HTR-8/SVneo (cell line): ENCODE measurements at places on chromosomes 12 and 14.

DNA sequence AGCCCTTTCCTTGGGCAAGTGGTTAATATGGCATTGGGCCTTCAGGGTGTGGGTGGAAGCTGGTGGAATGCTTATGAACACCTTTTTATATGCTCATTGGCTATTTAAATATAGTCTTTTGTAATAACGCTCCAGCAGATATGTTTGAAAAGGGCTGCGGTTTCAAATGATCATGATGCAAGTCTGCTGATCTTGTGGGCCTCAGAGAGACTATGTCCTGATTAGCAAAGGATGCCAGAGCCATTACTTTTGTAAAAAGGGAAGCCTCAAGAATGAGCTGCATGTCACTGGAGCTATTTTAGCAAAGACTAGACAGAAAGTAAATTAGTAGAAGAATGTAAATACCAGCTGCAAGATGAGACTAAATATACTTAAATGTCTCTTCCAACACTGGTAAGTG is 200.5 kb downstream of the GXYLT1 start:
- no peak for DNase-seq

DNA sequence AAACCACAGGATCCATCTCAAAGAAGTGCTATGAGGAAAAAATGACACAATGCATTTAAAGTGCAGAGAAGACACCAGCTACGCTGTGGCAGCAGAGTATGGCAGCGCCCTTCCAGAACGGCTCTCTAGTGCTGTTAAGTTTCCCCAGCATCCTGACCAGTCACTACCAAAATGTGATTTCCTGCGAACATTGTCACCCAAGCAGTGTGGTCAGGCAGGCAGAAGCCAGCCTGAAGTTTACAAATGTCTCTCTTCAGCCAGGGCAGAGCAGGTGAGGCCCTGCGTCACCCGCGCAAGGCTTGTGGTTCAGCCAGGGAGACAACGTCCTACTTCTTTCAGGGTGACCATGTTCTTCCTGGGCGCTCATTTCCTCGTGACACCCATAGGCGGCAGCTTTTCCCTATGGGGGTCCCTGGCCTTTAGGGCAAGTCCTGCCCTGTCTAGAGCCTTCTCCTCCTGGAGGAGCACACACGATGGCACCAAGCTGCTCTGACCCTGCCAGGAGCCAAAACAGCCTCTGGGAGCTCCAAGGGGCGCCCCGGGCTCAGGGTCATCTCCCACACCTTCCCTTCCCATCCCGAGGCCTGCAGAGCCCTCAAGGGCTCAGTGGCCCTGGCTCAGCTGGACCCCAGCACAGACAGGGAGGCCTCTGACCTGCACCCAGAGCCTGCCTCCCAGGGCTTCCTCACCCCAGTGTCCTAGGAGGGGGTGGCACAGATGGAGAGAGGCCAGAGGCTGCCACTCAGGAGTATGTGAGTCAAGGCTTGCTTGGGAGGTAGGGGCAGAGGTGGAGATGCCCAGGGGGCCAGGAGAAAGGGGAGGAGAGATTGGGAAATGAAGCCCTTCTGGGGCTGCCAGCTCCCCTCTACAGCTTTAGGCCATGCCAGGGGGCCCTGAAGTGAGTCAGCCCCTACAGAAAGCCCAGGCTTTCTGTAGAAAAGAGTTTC is 41.9 kb downstream of the PSMA6 start:
- no peak for DNase-seq

DNA sequence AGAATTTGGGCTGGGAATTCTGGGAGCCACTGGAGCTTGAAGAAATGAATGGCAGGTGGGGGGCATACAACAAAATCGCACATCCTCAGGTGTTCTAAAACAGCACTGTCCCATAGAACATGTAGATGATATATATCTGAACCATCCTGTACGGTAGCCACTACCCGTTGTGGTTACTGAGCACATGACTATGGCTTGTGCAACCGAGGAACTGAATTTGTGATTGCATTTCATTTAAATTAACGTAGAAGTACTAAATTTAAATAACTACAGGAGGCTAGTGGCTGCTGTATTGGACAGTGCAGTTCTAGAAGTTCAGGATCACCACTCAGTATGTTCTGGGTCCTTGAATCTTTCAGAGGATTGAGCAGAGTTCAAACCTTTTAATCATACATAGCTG is 172.4 kb downstream of the PHETA1 start:
- no peak for DNase-seq

DNA sequence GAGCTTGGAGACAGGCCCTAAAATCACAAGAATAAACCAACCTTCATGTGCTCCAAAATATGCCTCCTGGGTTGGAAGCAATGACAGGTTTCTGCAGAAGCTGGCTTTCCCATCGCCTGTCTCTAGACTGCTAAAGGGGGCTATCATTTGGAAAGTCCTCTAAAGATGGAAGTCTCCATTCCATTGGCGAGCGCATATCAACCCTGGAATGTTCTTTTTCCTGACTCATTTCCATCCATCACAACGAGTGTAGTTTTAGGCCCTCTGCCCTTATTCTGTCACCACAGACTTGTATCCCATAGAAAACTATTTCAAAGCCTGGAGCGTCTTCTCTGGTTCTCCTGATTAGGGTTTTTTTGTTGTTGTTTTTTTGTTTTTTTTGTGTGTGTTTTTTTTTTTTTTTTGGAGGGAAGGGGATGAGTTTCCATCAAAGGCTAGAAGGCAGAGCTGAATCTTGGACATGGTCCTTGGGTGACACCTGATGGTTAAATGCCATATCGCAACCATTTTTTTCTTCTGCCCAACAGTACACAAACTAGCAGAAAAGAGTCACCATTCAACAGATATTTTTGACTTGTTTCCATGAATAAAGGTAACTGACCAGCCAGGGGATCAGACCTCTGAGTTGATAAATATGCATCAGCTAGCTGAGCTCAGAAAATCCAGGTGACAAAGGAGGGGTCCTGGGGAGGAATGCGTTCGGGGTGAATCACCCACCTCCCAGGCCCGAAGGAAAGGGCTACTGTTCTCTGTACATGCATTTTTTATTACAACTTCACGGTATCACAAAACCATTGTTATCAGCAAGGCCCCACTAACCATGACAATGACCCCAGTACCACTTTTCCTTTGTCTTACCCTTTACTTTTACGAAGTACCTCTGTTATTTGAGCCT is 40.5 kb downstream of the KCNA5 start:
- DNase-seq = peak; percentile 66

DNA sequence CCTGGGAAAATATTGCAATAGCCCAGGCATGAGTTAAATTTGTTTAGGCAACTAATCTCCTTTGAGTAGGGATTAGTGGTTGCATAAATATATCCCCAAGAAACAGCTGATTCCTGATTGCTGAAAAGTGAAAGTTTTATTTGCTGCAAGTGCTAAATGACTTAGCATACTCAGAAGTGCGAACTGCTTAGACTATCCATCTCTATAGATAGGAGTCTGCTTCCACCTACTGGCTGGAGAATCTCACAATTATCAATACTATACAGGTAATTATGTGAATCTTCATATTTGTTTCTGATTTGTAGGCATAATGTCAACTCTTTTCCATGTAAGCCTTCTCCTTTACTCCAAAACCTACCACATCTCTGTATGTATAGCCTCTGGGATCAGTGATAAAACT is 12.0 kb upstream of the SLCO1B3 start:
- no peak for DNase-seq

DNA sequence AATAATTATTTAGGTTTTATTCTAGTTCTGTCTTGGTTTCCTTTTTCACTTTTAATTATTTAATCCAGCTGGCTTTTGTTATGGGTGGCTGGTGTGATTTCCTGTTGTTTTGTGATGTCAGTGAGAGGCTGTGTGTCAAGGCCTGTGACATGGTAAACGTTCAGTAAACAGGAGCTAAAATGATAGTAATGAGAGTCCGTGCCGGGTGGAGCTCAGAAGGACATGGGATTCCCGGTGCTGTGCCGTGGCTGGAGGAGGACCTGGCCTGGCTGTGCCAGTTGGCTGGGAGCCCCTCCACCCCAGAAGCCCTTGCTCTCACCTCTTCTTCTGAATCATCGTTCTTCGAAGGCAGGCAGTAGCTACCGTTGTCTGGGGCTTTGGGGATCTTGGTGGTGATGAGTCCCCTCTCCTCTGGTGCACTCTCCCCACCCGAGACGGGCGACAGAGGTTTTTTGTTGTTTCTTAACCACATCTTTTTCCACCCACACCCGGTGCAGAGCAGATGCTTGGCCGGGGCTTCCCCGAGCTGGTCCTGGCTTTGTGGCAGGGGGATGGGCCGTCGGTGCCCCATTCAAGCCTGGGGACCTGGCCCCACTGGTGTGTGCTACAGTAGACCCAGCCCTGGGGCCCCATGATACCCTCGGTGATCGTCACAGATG is 29.1 kb downstream of the SH2B3 start:
- DNase-seq = no peak

- no peak for DNase-seq
Measured at GRCh38 chr12:124813782-124814181, 49.9 kb downstream of the SCARB1 start.

- DNase-seq = no peak
Measured at GRCh38 chr14:65042731-65043372, 56.2 kb downstream of the FNTB start.

DNA sequence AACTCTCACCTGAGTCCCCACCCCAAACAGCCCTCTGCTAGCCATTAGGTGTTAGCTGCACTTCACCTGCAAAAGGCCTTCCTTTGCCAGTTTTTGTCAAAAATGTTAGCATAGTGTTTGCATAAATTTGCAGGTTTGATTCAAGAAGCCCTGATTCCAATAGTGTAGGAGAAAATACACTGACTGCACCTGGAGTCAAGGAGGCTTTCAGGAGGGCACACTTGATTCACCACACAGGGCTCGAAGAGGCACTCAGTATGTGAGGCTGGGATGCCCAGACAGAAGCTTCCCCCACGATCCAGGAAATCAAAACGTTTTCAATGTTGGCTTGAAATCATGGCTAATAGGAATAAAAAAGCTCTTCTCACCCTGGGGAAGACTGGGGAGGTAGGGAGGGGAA is 40.5 kb upstream of the DDX11 start:
- DNase-seq = no peak

- no peak for DNase-seq
Measured at GRCh38 chr12:29780084-29780483, 3.7 kb downstream of the TMTC1 start.

DNA sequence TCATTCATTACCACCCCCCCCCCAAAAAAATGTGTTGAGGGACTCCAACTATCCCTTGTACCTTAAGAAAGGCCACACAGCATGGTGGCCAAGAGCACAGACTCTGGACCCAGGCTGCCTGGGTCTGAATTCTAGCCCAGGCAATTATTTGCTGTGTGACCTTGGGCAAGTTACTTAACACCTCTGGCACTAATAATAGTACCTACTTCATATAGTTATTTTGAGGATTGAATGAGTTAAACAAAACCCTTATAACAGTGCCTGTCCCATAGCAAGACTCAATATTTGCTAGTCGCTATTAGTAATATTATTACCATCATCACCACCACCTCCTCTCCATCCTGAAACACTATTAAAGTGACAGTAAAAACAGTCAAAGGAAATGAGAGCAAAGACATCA is 37.2 kb downstream of the NT5DC3 start:
- no peak for DNase-seq

DNA sequence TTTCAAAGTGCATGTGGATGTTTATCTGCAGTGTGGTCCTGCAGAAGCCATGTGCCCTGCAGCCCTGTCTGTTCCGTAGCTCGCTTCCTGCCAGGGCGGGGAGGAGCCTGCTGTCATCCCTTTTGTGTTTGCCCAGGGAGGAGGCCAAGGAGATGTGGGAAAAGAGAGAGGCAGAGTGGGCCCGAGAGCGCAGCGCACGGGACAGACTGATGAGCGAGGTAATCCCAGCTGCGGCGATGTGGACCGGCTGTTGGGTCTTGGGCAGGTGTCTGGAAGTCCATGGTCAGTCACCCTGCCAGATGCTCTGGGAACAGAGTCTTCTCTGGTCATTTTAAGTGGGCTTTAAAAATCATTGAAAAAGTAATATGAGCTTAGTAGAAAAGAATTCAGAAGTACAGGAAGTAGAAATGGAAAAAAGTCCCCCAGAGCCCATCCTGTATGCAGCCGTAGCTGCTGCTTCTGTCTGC is 12.8 kb downstream of the TCHP start:
- DNase-seq = no peak
